ENCODE measurements at places on chromosomes 13 and 19.

DNA sequence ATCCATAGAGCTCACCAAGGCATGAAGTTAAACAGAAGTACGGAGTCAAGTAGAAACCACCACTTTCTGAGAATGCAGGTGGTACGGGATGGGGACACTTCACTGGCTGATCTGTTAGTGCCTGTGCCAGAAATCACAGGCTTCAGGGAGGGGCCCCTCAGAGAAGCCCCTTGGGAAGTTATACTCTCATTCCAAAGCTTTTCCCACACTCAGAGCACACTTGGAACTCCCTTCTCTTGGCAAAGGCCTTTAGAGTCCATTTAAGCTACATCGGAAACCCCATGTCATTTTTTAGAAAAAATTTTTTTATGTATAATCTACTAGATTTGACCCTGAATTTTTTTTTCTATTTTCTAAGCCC, 80.7 kb upstream of the WASF3 start:
- no peak for DNase-seq

DNA sequence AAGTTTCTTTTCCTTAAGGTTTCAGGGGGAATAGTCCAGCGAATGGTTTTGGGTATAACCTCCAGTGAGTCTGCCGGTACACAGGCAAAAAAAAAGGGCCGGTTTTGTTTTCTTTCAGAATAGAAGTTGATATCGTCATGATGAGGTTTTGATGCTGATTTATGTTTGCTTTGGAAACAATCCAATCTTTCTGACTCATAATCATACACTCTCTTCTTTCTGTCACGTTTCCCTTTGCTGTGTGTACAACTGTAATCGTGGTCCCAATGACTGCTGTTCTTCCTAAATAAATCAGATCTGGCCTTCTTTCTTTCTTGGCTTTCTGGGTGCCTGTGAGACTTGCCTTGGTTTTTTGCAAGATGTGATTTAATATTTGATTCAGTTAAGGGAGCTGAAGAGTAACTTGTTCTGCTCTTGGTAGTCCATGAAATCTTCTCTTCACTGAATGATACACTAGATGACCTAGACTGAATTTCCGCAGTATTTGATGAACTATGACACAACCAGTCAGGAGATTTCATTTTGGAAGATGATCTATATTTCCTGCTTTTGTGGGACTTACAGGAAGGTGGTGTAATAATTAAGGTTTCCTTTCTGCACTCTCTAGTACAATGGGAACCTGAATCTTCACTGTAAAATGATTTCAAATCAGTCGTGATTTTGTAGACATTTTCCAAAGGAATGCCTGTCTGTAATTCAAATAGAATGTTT, 34.9 kb upstream of the METTL21C start:
- peak; percentile 47 for DNase-seq

- no peak for DNase-seq
Observed at GRCh38 chr19:10935371-10936059, 6.9 kb downstream of the TIMM29 start.

DNA sequence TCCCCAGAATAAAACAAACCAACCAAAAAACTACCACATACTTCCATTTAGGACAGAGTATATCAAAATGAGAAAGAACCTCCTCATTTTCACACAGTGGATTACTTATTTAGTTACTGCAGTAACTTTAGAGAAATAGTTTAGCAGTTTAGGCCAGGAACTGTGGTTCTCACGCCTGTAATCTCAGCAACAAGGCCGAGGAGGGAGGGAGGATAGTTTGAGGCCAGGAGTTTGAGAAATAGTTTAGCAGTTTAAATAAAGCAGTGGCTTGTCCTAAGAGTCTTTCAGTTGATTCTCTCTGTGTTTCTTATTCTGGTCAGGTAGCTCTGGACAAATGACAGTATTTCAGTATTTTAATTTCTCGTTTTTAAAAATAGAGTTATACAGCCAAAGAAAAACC, 9.4 kb downstream of the HMGB1 start:
- DNase-seq = no peak

- no peak for DNase-seq
Observed at GRCh38 chr13:94753327-94753726, 41.0 kb upstream of the SOX21 start.

GRCh38 chr19:15897738-15898276, at the start of gene CYP4F2:
CYP4F2 (minus strand) TSS chr19:15898074; CDS start chr19:15897611, 463 bp downstream.
- no peak for DNase-seq

DNA sequence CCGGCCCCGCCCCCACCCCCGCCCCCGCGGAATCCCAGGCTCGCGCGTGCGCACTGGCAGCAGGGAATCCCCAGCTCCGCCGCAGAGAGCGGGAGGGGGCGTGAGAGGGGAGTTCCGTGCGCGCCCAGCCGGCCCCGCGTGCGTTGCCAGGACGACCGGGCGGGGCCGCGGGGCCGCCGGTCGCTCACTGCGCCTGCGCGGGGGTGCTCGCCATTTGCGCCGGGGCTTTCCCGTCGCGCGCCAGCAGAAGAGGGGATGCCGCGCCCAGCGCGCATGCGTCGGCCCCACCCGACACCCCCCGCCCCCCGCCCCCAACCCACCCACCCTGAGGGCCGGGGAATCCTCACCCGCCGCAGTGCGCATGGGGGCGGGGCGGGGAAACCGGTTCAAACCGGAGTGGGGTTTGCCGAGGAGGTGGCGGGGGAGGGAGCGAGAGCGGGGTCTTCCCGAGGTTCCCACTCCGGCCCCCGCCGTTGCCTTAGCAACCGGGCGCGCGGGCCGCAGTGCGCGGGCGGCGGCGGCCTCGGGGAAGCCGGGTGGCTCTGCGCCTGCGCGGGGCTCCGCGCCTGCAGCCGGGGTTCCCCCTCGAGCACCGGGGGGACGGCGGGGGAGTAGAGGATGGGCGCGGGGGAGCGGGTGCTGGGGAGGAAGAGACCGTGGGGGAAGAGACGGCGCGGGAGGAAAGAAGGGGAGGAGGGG, 15.1 kb downstream of the CCDC124 start:
- DNase-seq = peak; percentile 90

DNA sequence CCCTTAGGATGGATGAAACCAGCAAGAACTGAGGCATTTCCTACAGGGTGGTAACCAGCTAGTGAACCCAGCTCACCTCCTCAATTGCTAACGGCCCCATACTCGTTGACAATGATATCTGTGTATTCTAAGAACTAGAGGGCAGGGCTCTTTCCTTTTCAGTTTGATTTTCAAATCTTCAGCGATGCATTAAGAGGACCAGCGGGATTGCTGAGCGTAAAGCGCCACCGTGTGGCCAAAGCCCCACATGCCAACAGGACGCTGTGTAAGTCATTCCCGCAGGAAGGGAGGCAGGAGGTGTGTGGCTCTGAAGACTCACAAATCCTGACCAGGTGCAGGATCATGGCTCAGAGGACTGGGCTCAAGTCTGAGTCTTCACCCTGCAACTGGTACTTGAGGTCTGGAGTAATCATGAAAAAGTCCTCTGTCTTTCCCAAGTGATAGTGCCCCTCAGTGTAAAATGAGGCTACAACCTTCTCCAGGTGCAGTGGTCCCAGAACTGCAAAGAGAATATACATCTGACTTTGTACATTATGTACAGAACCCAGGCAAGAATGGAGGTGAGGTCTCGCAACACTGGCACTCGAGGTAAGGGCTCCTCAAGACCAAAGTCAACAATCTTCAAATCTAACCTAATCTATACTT, 40.9 kb downstream of the C13orf42 start:
- peak; percentile 62 for DNase-seq

DNA sequence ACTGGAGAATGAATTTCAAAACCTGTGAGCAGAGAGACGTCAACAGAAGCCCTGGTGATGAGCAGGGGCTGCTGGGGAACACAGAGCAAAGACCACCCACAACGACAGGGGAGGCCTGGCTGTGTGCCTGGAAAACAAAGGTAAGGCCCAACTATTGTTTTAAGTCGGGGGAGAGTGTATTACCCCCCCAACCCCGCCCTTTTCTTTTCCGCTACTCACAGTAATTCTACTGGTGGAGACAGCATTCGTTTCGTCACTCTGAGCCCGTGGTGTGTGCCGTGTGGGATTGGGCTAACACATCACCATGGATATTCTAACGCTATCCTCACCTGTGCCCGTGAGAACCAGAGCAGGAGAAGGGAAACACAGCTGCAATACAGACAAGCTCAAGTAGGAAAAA, 18.6 kb upstream of the ADPRHL1 start:
- no peak for DNase-seq

DNA sequence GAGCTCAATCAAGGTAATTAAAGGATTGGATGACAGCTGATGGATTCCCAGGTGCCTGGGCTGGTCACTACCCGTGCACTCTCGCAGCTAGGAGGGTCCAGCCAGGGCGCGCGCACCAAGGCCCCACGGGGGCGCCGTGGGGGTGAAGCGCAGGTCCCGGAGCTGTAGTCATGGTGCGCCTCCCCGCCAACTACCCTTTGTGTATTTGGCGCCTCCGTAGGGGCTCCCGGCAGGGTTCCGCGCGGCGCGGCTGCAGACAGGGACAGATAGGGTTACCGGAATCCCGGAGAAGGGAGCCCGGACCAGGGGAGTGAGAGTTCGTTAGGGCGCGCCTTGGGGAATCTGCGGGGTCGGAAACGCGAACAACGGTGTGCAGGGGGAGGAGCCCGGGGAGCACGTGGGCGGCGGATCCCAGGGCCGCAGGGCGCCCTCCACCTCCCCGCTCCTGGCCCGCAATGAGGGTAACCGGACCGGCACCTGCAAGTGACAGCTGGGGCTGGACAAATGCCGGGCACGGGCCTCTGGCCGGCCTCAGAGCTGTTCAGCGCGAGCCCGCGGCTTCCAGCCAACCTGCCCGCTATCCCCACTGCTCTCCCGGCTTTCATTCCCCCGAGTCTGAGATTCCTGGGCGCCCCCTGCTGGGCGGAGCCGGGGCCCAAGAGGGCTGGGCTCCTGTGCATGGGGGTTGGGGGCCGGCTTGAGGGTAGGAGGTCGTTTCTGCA, 3.4 kb upstream of the PRAM1 start:
- peak; percentile 50 for DNase-seq

DNA sequence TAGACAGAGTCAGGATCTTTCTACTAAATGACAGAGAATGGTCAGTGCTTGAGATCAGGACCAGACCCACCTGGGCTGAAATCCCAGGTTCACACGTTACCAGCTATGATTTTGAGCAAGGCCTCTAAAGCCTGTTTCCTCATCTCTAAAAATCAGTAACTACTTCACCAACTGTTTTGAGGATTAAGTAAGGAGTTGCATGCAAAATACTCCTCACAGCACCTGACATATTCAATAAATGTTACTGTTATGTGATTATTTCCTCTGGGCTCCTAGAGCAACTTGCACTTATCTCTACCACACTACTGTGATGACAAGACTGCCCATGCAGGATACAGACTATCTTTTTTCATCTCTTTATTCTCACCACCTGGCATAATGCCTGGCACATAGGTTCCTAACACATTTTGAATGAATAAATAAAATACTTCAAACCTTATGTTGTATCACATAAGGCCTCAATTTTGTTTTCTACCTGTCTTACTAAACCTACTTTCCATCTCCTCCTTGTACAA, 1.8 kb downstream of the KATNAL1 start:
- no peak for DNase-seq

DNA sequence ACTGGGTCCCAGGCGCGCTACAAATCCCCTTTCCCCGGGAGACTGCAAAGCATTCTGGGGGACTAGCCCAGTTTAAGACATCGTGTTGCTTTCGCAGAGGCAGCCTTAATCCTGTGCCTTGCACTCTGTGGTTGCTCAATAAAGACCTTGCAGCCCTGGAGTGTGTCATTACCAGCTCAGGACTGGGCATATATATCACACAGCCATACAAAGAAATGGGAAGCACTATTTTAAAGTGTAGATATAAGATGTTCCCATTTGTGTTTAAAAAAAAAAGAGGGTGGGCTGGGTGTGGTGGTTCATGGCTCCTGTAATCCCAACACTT, 11.1 kb downstream of the NAPA start:
- no peak for DNase-seq

- no peak for DNase-seq
Observed at GRCh38 chr13:20295956-20296355, 63.8 kb upstream of the GJB6 start.

DNA sequence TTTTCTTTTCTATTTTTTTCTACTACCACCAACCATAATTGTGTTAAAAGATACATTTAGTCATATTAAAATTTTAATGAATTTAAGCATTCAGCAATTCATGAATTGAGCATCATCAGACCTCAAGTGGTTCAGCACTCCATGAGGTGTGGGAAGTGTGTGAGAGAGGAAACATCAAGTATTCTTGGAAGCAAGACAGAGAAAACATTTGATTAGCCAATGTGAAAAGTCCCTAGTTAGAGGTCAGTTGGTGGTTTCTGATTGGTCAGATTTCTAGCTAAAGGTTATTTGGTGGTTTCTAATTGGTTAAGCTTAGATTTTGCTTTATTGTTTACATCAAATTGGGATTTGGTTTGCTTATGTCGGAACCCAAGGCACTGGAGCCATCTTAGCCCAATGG, 134.7 kb downstream of the KLF5 start:
- DNase-seq = no peak

DNA sequence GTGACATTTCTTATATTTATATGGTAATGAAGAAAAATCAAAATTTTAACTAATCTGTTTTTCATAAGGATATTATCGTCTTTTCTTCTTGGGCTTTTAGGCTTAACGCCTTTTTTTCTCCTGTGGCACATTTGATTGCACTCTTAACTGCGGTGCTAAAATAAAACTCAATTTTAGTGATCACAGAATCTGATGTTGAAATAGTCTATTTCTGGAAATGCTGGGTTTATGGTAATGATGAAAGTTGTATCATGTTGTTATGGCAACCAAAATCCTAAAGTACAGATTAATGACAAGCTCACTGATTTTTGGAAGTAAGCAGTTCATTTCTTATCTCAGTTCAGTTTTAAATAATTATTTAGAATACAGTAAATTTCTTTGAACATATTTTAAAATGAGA, 85.3 kb downstream of the COG6 start:
- no peak for DNase-seq

DNA sequence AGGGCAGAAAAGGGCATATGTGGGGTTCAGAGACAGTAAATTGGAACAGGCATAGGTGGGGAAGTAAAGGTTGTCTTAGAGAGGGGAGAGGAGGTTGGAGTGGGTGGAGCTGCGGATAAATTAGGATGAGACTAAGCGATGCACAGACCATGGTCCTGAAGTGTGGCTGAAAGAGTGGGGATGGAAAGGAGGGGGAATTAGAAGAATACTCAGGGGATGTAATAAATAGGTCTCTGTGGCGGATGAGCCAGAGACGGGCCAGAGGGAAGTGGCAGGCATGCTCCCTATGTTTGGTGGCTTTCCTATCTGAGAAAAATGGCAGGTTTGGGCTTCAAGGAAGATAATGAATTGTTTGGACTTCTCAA, 123.4 kb downstream of the OLFM4 start:
- DNase-seq = no peak

GRCh38 chr13:111152844-111153243, 37.7 kb downstream of the ARHGEF7 start:
- DNase-seq = no peak
